ENCODE measurements at places on chromosomes 7 and 10.

DNA sequence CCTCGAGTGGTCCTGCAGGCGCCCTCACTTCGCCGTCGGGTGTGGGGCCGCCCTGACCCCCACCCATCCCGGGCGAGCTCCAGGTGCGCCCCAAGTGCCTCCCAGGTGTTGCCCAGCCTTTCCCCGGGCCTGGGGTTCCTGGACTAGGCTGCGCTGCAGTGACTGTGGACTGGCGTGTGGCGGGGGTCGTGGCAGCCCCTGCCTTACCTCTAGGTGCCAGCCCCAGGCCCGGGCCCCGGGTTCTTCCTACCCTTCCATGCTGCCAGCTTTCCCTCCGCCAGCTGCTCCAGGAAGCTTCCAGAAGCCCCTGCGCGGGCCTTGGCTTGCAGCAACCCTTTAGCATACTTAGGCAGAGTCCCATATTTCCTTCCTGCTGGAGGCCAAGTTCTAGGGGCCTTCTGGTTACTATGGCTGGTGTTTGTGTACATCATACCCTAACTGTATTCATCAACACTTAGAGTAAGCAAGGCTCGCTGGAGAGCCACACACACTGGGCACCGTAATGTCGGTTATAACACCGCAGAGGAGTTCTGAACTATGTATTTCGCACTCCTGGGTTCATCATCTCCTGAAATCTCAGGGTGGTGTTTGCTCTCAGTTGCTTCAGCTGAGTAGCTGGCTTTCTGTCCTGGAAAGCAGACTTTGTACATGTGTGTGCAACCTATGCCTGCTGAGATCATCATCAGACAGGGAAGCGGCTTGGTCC, 471 bp downstream of the MGMT start:
- no peak for DNase-seq

DNA sequence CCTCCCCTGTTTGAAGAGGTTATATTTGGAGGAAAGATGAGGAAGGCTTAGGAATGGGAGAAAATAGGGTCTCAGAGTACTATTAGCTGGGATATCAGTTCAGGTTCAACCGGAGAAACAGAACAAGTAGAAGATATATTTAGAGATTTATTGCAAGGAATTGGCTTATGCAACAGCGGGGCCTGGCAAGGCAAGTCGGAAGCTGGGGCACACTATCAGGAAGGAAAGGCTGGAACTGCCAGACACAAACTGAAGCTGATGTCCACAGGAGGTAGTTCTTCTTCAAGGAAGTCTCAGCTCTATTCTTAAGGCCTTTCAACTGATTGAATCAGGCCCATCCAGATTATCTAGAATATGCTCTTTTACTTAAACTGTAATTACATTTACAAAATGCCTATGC, 939.6 kb upstream of the C7orf33 start:
- no peak for DNase-seq

GRCh38 chr7:16564023-16564380, 37.4 kb downstream of the LRRC72 start:
- DNase-seq: no peak

GRCh38 chr7:97004247-97005182, 838 bp upstream of the DLX6 start:
- no peak for DNase-seq

DNA sequence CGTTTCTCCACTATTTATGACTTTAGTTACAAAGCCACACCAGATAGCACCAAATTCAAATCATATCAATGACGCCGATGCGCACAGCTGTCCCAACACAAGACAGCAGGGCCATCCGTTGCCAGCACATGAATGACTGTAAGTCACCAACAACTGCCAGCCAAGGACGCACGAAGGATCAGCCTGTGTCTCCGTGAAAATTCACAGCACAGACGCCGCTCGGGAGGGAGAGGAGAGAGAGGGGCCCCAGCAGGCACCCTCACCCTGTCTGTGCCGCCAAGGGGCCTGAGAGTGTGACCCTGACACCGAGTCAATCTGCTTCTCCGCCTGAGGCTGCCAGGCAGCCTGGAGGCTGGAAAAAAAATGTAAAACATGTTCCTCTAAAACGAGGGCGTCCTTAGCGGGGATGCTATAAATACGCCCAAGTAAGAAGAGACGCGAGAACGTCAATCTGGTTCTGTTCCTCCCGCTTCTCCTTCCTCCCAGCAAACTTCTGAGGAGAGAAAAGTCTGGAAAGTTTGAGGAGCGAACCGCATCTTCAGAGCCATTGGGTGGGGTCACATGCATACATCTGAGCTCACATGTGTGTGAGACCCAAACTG, 111.2 kb downstream of the PTPRN2 start:
- DNase-seq: no peak

DNA sequence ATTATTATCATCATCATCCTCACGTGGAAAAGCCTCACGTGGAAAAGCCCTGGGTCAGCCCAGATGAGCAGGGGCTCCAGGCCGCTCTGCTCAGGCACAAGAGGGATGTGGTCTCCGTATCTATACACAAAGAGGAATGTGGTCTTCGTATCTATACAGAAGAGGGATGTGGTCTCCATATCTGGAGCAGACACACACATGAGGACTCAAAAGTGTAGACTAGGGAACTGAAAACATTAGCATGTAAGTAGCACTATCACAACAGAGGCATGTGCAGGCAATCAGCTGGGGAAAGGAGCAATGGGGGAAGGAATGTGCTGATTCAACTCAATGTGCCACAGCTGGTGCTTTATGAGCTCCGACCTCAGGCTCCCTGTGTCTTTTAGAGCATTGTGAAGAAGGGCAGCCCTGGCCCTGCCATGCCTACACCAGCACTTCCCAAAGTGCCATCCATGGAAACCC, 86.5 kb downstream of the PLXNA4 start:
- no peak for DNase-seq

GRCh38 chr10:31413325-31413724, 94.3 kb downstream of the ZEB1 start:
- DNase-seq: no peak

- no peak for DNase-seq
Measured at GRCh38 chr7:134885967-134886352, 100.3 kb upstream of the AGBL3 start.

DNA sequence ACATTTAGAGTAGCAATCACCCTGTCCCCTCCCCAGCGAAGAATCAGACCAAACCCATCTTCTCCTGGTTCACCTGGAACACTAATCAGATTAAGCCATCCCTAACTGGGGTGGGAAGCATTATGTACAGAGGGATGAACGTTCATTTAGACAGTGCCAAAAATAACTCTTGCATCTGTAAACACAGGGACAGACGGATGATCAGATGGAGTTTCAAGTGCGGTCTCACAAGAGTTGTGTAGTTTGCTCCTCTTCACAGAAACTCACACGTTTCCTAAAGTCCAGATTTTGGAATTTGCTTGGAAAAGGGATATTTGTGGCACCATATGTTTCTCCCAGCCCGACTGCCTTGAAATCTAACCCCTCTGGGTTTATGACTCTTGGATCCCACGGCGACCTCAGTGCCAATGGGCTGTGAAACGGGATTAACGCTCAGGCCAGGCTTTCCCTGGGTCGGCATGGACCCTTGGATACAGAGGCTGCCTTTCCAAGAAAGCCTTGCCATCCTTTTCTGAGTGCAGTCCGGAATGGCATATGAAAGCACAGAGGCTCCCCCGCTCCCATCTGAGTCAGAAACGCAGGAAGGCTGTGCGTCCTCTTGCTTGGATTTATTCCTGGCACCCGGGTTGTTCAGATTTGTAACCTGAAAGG, 293.2 kb upstream of the HABP2 start:
- no peak for DNase-seq

GRCh38 chr10:110859973-110860376, 11.8 kb upstream of the PDCD4 start:
- no peak for DNase-seq

GRCh38 chr7:91832493-91833045, 47.9 kb downstream of the MTERF1 start:
- no peak for DNase-seq

DNA sequence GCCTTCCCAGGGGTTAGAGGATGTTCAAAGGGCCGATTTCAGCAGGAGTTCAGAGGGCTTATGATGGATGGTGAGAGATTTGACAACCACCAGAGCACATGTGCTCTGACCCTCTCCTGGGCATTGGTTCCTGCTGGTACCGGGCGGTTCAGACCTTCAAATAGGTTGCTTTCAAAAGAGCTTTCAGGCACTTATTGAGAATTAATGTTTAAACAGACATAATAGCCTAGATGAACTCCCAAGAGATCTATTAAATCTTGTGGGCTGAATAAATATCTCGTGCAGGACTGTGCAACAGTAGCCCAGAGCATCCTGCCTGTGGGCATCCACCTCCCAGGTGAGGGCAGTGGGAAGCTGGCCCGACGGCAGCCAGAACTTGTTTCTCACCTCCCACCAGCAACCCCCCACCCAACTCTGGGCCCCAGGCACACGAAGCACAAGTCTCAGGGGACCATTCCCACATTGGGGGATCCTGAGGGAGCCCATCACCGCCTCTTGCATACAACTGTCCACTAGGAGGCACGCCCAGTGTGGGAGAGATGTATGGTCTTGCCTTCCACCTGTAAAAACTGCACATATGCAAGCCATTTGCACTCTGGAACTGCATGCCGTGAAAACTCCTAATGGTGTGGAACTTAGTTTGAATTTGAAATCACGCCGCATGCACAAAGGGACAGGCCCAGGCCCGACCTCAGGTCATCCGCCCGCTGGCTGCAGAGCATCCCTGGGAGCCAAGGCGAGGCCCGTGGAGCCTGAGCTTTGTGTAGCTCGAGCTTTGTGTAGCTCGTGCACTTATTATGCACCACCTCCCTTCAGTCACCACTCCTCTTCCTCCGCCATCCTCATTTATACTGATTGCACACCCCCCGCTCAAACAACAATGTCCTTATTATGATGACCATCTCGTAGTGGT, 147.8 kb downstream of the ADCY1 start:
- DNase-seq: no peak
